Cardiac septum (tissue), 1 donor: ENCODE measurements at places on chromosomes 2 and 18. TPM values are rescaled to one million over a fixed set of nuclear protein-coding genes. Genes with fewer than 3 reads are reported as not detected.

DNA sequence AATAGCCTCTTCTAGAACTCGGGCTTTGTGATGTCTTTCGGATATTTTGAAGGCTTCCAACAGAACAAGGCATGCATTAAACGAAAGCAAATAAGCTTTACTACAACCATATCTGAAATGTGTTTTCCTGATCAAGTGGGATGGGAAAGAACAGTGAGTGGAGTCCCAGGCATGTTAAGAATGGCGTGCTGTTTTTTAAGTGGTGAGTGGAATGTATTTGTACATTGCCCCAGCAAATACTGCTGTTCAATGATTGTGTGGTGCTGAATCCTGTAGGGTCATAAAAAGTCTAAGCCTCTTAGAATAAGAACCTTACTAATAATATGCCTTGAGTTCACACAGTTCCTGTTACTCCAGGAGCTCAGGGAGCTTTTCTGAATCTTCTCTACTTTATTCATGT lies 52.5 kb downstream of the POMC start:
- DNase-seq: no peak

DNA sequence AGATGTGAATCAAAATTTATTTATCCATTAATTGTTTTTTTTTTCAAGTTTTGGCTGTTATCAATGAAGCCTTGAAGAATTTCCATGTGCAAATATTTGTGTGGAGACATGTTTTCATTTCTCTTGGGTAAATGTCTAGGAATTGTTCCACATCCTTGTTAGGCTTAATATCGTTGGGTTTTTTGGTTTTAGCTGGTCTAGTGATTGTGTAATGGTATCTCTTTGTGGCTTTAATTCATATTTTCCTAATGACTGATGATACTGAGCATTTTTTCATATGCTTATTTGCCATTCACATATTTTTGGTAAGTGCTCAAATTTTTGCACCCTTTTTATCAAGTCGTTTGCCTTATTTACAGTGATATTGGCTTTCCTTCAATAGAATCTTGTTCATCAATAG lies 250.3 kb upstream of the EPHA4 start:
- DNase-seq: no peak

Gene PDE1A
- total RNA-seq: 9.6 TPM

Gene GATA6
- total RNA-seq: 76.2 TPM

GRCh38 chr2:240856151-240856980 lies 12.3 kb upstream of the AGXT start:
- no peak for DNase-seq

GRCh38 chr18:78868330-78869316 lies 111.0 kb upstream of the SALL3 start:
- no peak for DNase-seq
